ENCODE measurements at places on chromosomes 3 and 15.

- no peak for DNase-seq
Measured at GRCh38 chr15:52796753-52797520, 6.8 kb upstream of the ONECUT1 start.

- no peak for DNase-seq
Measured at GRCh38 chr3:126021224-126021623, 52.2 kb downstream of the ROPN1B start.

DNA sequence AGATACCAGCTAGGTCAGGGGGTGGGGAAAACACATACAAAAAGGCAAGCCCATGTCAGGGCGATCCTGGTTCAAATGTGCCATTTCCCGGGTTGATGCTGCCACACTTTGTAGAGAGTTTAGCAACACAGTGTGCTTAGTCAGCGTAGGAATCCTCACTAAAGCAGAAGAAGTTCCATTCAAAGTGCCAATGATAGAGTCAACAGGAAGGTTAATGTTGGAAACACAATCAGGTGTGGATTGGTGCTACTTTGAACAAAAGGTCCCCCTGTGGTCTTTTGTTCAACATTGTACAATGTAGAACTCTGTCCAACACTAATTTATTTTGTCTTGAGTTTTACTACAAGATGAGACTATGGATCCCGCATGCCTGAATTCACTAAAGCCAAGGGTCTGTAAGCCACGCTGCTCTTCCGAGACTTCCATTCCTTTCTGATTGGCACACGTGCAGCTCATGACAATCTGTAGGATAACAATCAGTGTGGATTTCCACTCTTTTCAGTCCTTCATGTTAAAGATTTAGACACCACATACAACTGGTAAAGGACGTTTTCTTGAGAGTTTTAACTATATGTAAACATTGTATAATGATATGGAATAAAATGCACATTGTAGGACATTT, 28.9 kb downstream of the TPM1 start:
- DNase-seq, result peak; percentile 4

- DNase-seq, result peak; percentile 1
Measured at GRCh38 chr3:2765002-2765579, 345.1 kb downstream of the IL5RA start.

- DNase-seq, result no peak
Measured at GRCh38 chr15:45780352-45780751, 145.5 kb downstream of the SQOR start.

DNA sequence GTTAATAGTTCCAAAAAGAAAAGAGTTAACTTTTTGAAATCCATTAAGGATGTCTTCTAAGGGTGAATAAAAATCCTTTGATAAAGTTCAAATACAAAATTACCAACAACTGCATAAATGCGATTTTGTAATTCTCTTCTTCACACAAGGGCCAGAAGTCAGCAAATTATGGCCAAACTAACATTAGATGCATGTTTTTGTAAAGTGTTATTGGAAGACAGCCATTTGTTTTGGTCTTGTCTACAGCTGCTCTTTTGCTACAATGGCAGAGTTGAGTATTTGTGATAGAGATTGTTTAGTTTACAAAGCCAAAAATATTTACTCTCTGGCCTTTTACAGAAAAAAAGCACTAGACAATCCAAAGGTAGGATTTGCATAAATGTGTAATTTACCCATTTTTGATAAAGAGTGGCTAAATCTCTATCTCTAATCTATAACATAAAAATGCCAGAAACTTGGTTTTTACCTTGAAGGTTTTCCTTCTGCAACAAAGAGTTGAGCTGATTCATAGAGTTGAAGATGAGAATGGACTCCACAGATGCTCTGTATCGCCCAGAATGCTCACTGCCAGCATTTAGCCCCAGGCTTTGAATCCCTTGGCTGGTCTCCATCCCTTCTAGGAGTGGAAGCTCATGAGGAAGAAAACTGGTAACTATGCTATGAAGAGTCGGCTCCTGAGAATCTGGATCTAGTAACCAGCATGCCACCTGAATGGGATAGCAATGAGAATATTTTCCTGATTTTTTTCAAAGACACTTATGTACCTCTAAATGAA, 64.5 kb downstream of the POLQ start:
- DNase-seq, result peak; percentile 42

DNA sequence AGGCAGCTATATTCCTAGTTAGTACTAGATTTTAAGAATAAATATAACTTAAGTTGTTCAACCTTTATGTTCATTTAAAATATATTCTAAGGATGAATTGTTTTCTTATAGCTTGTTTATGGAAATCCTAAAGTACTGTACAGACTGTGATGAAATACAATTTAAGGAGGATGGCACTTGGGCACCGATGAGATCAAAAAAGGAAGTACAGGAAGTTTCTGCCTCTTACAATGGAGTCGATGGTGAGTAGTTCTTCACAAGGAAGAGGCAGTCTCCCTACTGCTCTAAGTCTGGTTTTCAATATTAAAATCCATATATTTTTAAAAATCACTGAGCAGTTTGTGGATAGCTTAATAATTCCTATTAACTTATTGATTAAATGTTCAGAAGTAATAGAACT, 29.6 kb downstream of the CALML4 start:
- no peak for DNase-seq

- no peak for DNase-seq
Measured at GRCh38 chr3:172735014-172735413, 15.5 kb upstream of the ECT2 start.

DNA sequence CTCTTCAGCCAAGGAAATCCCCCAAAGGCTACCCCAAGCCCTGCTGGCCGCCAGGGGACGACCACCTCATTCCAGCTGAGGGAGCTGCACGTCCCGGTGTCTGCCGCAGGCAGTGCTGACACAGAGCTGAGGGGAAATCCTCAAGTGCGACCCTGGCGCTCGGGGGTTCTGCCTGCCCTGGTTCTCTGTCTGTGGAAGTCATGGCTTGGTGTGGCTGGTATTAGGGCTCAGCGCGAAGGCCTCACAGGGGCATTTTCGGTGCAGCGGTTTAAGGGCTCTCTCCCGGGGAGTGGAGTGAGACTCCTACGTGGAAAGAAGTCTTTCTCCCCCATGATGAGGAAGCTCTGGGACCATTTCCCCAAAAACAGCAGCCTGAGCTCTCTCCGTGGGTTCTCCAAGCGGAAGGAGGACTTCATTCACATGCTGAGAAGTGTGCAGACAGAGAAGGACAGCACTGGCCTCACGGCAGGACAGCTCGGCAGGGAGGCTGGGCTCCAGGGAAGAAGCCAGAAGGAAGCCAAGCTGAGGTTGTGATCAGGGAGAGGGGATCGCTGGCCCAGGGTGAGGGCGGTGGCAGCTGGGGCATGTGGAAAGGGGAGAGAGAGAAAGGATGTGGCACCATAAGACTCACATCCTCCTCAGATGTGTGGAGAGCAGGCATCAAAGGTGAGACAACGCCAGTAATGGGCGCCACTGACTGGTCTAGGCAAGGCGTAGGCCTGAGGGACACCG, 48.6 kb downstream of the KLF15 start:
- no peak for DNase-seq

DNA sequence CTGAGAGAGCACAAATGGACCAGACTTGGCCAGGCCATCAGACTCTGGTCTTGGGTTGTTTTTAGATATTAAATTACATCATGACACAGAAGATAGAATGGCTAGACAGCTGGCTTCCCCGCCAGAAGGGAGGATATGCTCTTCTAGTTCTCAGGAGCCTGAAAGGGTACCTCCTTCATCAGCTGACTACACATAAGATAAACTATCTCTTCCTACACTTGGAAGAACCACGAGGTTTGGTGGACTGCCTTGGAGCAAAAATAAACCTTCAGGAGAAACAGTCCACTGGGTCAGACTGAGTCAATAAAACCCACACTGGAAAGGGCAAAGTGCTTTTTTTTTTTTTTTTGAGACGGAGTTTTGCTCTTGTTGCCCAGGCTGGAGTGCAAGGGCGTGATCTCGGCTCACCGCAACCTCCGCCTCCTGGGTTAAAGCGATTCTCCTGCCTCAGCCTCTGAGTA, 26.3 kb upstream of the DYNC1LI1 start:
- DNase-seq, result no peak

- peak; percentile 89 for DNase-seq
Measured at GRCh38 chr3:73029321-73029796, 32.1 kb upstream of the EBLN2 start.

DNA sequence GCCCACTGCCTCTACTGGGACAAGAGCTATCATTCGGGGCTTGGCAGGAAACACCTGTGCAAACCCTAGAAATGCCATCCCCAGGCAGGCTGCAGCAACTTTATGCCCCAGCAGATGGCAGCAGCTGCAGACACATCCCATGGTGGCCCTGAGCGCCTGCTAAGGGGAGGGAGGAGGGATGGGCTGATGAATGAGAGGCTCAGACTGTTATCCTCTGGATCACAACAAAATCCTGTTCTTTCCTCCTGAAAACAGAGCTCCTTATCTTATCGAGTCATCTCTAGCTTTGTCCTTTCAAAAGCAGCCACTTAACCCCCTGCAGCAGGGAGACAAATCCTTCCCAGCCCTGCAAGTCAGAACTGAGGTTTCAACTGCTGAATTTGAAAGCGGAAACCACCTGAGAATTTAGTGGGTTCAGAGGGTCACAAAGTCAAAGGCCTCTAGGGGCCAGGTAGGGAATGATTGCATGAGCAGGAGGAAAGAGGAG, 90.6 kb upstream of the PROK2 start:
- peak; percentile 70 for DNase-seq

- peak; percentile 92 for DNase-seq
Measured at GRCh38 chr3:54917174-54917573, 10.7 kb downstream of the LRTM1 start.

DNA sequence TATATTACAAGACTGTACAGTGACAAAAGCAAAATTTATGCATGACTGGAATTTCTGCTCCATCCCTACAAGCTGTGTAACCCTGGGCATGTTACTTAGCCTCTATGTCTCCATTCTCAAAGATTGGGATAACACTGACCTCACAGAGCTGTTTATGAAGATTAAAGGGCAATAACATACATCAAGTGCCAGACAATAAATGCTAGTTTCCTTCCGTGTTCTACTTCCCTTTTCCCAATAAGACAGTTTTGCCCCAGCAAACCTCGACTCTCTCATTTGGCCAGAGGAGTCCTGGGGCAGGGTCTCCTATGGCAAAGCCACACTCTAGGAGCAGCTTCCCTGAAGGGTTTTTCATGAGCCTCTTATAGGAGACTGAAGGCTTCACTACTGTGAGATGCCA, 7.5 kb downstream of the HEXA start:
- DNase-seq, result no peak

- DNase-seq, result peak; percentile 95
Measured at GRCh38 chr3:172201870-172202236, 162.5 kb downstream of the FNDC3B start.

DNA sequence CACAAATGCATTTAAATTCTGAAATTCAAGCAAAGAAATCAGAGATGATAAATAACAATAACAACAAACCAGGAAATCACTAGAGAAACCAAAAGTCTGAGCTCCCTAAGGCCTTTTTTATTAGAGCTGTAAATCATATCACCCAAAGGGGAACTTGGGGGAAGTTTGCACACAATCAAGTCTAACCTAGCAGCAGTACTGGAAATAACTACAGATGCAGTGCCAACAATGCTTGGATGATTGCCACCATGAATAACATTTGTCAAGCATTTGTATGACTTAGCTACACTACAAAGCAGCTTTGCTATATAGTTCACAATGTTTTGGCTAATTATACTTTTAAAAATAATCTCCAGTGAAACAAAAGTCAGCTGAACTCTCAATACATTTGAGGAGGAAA, 27.8 kb downstream of the SHQ1 start:
- DNase-seq, result peak; percentile 74

- no peak for DNase-seq
Measured at GRCh38 chr3:17755836-17756235, 13.4 kb upstream of the TBC1D5 start.

DNA sequence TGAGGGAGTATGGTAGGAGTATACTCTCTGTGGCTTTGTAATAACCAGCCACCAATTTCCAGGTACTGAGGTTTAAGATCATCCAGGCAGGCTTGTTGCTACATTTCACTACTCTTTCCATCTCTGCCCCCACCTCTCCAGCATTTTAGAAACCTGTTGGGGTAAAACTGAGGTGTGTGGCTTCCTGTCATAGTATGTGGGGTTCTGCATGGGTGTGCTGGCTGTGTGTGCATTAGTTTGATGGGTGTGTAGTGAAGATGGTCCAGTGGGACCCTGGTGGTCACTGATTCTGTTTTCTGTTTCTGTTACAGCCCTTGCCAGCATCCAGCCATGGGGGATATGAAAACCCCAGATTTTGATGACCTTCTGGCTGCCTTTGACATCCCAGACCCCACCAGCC, 34.0 kb downstream of the ZNF592 start:
- no peak for DNase-seq

DNA sequence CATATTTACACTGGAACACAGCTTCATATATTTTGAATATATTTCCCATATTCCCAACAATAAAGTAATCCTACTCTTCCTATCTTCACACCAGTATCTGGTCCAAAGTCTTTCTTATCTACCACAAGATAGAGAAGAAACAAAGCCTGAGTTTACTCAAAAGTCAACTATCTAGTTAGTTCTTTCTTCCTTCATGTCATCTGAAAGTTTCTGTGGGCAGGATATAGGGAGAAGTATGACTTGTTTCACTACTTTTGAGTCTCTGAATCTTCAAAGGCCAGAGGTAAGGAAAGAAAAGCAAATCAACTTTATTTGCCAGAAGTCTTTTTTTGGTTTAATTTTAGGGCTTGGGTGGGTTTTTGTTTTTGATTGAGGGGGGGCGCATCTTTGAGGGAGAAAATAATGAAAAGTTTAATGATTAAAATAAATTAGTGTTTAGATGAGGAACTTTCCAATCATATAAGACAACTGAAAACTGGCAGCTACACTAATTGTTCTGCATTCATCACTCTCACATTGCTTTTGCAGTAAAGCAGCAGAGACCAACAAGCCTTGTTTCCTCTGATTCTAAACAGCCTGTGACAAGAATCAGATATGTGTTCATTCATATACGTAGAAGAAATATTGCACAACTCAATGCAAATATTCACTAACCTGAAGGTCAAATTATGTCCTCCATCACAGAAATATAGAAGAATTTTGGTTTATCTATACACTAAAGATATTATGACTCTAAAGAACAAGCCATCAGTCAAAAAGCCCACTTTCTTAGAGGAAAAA, 421.4 kb downstream of the SHQ1 start:
- DNase-seq, result no peak

- DNase-seq, result no peak
Measured at GRCh38 chr3:47359323-47359722, 21.5 kb upstream of the PTPN23 start.

GRCh38 chr15:80744826-80745225, 34.3 kb upstream of the CEMIP start:
- peak; percentile 58 for DNase-seq

DNA sequence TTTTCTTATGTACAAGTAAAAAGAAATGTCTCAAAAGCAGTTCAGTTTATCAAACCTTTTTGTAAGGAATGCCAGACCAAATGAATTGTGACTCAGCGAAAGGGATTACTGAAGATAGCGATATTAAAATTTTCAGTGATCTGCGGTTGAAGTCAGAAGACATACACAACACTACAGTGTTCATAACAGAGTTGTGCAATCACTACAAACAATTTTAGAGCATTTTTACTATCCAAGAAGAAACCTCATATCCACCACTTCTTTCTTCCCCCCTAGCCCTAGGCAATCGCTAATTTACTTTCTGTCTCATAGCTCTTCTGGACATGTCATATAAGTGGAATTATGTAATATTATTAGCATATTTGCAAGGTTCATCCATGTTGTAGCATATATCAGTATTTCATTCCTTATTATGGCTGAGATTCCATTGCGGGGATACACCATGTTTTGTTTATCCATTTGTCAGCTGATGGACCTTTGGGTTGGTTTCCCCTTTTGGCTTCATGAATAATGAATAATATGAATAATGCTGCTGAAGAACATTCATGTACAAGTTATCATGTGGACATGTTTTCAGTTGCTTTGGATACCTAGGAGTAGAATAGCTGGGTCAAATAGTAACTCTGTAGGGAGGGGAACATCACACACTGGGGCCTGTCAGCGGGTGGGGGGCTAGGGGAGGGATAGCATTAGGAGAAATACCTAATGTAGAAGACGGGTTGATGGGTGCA, 23.6 kb upstream of the ALPK3 start:
- DNase-seq, result no peak
